ENCODE measurements at places on chromosomes 4 and X.
A peak's percentile ranks its signal among the peaks of the same experiment; 100 is the strongest.

GRCh38 chrX:119753639-119754257 lies 4.6 kb upstream of the SOWAHD start:
- peak; percentile 54 for DNase-seq

DNA sequence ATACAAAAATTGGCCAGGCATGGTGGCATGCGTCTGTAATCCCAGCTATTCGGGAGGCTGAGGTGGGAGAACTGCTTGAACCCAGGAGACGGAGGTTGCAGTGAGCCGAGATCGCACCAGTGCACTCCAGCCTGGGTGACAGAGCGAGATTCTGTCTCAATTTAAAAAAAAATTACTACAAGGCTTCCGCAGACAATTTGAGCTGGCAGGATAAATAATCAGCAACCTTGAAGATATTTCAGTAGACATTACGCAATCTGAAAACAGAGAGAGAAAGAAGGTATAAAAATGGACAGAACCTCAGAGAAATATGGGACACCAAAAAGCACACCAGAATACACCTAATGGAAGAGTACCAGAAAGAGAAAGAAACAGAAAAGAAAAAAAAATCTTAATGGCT lies 25.3 kb downstream of the HS6ST2 start:
- DNase-seq, result no peak

DNA sequence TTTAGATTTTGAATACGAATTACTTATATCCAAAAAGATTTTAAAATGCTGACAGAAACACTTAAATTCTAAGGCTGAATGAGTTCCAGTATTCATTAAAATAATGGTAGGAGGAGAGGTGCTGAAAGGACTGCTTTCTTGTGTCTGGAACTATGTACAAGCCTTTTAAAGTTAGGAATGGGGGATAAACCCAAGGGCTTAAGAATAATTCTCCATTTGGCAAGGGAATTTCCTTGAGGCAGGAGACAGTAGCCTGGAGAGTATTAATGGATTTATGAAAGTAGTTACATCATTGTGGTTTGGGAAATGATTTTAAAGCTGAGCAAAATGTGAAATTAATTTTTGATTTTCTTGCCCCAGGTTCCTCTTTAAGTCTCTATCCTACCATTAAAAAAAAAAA lies 266.5 kb upstream of the KCNIP4 start:
- no peak for DNase-seq

DNA sequence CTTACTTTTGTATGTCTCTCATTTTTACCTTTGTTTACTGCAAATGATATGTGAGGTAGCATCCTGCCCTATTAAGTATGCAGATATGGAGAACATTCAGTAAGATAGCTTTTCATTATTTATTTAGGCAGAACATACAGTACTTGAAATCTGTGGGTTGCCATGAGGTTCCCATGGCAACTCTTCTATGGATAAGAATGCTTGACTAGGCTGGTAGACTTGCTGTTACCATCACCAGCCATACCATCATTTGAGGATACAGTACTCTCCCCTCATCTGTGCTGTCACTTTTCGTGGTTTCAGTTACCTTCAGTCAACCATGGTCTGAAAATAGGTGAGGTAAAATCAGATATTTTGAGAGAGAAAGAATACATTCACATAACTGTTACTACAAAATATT lies 56.7 kb downstream of the NAF1 start:
- no peak for DNase-seq

DNA sequence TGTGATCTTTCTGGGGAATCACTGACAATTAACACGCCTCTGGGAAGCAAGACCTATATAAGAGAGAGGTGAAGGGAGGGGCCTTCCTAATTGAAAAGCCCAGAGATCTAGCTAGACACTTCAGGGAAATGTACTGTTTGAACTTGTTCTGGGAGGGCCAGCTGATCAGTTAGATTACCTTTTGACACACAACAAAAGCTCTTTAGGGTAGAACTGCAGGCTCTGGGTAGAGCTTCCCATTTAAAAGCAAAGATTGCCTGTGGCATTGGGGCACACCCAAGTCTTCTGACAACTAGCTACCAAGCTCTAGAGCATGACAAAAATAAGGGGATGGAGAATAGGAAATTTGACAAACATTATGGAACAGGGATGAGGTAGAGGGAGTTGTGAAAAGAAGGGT lies 26.3 kb downstream of the AREG start:
- DNase-seq, result no peak

DNA sequence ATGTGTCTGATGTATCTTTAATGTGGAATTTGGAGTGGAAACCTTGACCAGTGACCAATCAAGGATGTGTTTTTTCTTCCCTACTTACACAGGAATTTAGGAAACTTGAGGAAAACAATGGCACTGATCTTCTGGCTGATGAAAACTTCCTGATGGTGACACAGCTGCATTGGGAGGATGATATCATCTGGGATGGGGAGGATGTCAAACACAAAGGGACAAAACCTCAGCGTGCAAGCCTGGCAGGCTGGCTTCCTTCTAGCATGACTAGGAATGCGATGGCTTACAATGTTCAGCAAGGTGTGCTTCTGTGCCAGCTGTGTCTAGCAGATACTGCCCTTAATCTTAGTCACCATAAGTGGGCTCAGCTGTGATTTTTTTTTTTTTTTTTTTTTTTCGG lies 12.6 kb downstream of the TAF1 start:
- no peak for DNase-seq

GRCh38 chr4:125527681-125528080 lies 212.9 kb downstream of the FAT4 start:
- no peak for DNase-seq

GRCh38 chrX:136425996-136426395 lies 61.8 kb upstream of the BRS3 start:
- DNase-seq, result no peak

DNA sequence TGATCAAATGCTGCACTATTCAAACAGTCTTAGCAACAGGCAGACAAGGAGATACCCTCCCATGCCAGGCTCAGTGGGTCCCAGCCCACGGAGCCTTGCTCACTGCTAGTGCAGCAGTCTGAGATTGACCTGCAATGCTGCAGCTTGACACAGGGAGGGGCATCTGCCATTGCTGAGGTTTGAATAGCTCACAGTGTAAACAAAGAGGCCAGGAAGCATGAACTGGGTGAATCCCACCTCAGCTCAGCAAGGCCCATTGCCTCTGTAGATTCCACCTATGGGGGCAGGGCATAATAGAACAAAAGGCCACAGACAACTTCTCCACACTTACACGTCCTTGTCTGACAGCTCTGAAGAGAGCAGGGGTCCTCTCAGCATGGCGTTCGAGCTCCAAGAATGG lies 26.6 kb upstream of the ZXDB start:
- DNase-seq, result no peak

GRCh38 chr4:184252136-184253071 lies 34.7 kb upstream of the ENPP6 start:
- no peak for DNase-seq

- no peak for DNase-seq
These were observed 82.6 kb downstream of the FHDC1 start for GRCh38 chr4:153018684-153019083.

- no peak for DNase-seq
These were observed 179.1 kb upstream of the MAB21L2 start for GRCh38 chr4:150402871-150403272.

- no peak for DNase-seq
These were observed 11.6 kb downstream of the TXLNG start for GRCh38 chrX:16797841-16798240.

DNA sequence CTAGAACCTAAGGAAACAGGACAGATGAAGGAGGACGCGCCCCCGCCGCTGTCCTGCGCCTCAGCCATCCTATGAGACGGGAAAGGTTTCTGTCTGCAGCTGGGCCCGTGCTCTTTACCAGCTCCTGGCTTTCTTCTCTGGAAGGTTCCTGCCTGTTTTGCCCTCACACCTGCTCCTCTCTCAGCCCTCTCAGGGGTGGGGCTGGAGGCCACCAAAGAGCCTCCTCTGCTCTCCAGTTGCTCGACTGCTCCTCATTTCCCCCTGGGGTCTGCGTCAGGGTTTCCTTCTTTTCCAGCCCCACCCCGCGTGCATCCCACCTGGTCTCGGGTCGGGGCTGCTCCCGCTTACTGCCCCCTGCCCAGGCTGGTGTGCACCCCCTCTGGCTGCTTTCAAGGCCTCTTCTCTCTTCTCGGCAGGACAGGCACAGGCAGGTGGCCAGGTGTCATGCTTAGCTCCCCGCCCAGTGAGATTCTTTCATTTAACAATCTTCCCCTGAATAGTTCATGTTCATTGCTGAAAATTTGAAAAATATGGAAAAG lies 4.6 kb downstream of the HTT-AS start:
- no peak for DNase-seq

DNA sequence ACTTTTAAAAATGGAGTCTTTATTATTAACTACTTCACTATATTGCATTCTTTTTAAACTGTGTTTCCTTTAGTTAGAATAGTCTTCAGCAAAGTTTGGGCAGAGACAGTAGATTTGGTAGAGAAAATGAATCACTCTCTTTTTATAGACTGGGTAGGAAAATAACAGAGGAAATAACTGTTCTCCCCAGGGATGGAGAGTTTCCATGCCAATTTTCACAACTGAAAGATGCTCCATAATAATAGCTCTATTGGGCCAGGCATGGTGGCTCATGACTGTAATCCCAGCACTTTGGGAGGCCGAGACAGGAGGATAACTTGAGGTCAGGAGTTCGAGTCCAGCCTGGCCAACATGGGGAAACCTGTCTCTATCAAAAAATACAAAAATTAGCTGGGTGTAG lies 13.1 kb downstream of the HSD17B13 start:
- DNase-seq, result no peak

DNA sequence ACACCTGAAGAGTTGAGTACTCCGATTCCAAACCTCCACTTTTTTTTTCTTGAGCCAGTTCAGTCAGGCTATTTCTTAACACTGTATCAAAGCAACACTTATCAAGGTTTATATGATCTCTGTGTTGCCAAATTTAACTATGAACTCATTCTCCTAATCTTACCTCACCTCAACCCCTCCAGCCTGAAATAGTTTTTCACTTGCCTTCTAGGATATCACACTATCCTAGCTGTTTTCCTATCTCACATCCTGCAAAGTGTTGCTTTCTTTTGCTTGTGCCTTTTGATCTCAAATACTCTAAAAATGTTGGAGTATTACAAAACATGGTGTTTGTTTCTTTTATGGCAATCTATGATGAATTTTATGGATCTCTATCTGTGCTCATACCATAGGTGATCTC lies 415.0 kb downstream of the CFAP47 start:
- no peak for DNase-seq

GRCh38 chrX:55659931-55660330 lies 36.7 kb downstream of the FOXR2 start:
- no peak for DNase-seq

- DNase-seq, result peak; percentile 40
These were observed 152.5 kb upstream of the STX18 start for GRCh38 chr4:4694296-4694772.

GRCh38 chr4:56748271-56748670 lies 67.2 kb upstream of the HOPX start:
- no peak for DNase-seq

GRCh38 chr4:81421346-81422218 lies 50.1 kb downstream of the RASGEF1B start:
- peak; percentile 61 for DNase-seq

DNA sequence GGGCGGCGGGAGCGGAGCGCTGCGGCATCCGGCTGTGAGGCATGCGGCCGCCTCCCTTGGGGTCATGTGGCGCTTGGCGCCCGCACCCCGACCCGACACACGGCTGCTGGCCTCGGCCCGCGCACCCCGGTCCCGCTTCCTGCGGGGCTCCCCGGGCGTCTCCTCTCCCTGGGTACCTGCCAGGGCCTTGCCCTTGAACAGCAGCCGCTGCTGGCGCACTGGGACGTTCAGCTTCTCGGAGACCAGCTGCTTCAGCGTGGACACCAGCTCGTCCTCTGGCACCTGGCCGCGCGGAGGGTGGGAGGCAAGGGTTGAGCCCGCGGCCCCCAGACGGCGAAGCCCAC lies 391 bp downstream of the UBL4A start:
- DNase-seq, result no peak

DNA sequence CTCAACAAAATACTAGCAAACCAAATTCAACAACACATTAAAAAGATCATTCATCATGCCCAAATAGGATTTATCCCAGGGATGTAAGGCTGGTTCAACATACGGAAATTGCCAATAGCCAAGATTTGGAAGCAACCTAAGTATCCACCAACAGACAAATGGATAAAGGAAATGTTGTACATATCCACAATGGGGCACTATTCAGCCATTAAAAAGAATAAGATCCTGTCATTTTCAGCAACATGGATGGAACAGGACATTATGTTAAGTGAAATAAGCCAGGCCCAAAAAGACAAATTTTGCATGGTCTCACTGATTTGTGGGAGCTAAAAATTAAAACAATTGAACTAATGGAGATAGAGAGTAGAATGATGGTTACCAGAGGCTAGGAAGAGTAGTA lies 82.0 kb upstream of the FAM241A start:
- no peak for DNase-seq

- DNase-seq, result peak; percentile 61
These were observed 213.6 kb downstream of the PALLD start for GRCh38 chr4:168710353-168710946.

All from H4 (cell line).